NCI-H446 treated with DMSO at 0.1 percent for 48 hours (cell line): ENCODE measurements at places on chromosomes 7 and 10.
A peak's percentile ranks its signal among the peaks of the same experiment; 100 is the strongest.

- peak; percentile 99 for DNase-seq
Measured at GRCh38 chr7:43647673-43648472, 65.0 kb downstream of the STK17A start.

GRCh38 chr7:8443576-8444467 lies 10.4 kb downstream of the NXPH1 start:
- DNase-seq, result no peak

DNA sequence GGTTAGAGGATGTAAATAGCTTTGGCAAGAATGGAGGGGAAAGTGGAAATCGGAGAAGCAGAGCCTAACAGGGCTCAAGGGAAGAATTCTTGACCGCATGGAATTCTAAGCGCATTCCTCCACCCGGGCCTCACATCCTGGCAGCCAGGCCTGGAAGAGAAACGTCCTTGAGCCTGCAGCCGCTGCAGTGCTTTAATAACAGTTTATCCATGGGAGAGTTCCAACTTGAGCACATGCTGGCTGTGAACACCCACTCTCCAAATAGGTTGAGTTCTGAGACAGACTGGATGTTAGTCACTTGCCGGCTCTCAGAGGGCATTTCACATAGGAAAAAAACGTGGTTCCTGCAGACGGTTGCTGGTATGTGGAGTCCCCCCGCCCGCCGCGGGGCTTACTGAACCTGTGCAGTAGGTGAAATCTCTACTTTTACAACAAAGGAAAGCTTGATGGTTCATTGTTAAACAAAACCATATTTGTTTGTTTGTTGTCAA lies 61.4 kb upstream of the STEAP1B start:
- DNase-seq, result no peak

GRCh38 chr10:80075781-80076180 lies 2.7 kb upstream of the TMEM254 start:
- DNase-seq, result no peak

GRCh38 chr10:125096371-125096770 lies 64.0 kb downstream of the CTBP2 start:
- no peak for DNase-seq

GRCh38 chr7:108413782-108414492 lies 42.3 kb downstream of the NRCAM start:
- DNase-seq, result no peak

GRCh38 chr10:2137549-2138174 lies 400.3 kb upstream of the ADARB2 start:
- DNase-seq, result no peak
